ENCODE measurements at places on chromosomes 3 and 15.

GRCh38 chr3:189834462-189834861, 203.3 kb downstream of the TP63 start:
- no peak for DNase-seq

- DNase-seq, result peak; percentile 4
Measured at GRCh38 chr3:190401963-190402362, 14.0 kb downstream of the CLDN16 start.

GRCh38 chr3:105799286-105799685, 69.5 kb downstream of the CBLB start:
- no peak for DNase-seq

GRCh38 chr15:71304681-71305080, 189.4 kb downstream of the THSD4 start:
- no peak for DNase-seq

GRCh38 chr3:159609625-159610024, 379.0 kb upstream of the IL12A start:
- DNase-seq, result no peak

- DNase-seq, result no peak
Measured at GRCh38 chr3:29585368-29585767, 304.5 kb downstream of the RBMS3 start.

GRCh38 chr3:143352850-143353550, 233.4 kb downstream of the CHST2 start:
- peak; percentile 66 for DNase-seq

DNA sequence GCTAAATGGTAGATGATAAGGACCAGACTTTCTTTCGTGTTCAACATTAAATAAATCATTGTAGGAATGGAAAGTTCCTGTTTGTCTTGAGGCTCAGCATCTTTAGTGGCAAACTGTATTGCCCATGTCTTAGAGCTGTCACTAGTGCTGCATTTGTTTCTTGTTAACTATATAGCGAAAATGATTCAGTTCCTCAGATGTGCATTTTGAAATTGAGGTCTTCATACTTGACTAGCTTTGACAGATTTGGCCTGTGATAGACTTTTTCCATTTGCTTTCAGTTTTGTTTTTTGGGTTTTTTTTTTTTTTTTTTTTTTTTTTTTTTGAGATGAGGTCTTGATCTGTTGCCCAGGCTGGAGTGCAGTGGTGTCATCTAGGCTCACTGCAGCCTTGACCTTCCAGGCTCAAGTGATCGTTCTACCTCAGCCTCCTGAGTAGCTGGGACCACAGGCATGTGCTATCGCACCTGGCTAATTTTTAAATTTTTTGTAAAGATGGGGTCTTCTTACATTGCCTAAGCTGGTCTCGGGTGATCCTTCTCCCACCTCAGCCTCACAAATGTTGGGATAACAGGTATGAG, 9.5 kb upstream of the RPLP1 start:
- no peak for DNase-seq

DNA sequence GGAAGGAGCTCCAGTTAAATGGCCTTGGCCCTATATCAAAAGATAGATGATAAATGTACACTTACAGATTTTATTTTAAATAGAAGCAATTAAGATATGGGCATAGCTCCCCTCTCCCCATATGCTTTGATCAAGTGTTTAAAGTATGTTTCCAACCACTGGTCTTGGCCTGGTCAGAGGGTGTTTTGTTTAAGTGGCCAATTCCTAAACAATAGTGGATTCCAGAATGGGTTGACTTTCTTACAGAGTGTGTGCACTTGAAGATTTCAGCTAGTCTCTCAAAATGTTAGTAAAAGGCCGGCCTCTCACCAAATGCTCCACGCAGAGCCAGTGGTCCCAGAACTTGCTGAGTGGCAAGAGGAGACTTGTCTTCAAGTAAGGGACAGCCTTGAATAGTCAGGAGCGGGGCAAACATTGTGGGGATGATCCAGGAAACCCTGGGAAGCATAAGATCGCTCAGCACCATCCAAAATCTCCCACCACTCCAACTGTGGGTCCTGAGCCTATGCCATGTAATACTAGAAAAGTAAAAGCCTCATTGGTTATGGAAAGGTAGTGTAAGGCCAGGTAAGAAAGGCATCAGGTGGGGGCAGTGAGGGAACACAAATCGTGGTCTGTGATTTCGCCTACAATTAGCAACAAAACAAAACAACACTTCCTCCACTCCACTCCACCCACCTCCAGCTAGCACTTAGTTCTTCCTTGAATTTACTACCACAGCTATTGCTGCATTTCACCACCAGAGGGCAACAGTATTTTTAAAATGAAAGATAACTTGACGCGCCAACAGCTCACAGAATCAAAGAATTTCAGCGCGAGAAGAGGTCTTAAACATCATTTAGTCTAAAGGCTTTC, 4.8 kb downstream of the RARRES1 start:
- DNase-seq, result peak; percentile 94

- no peak for DNase-seq
Measured at GRCh38 chr15:41922353-41922752, 28.5 kb upstream of the SPTBN5 start.

DNA sequence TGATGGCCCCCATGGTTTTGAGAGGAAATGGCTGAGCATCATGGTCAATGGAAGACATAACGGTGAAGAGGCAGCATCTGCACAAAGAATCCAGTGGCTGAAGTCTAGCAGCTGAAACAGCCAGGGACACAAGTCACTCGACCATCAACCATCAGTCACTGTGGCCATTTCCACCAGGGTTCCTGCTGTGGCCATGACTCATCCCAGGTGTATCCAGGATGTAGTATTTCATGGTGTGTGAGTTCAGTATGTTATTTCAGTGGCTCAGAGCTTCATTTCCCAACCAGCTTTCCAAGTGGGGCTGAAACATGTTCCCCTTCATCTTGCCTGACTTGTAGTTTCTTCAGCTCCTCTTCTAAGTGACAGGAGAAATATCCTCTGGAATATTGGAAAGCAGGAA, 47.8 kb upstream of the WNT5A start:
- no peak for DNase-seq

DNA sequence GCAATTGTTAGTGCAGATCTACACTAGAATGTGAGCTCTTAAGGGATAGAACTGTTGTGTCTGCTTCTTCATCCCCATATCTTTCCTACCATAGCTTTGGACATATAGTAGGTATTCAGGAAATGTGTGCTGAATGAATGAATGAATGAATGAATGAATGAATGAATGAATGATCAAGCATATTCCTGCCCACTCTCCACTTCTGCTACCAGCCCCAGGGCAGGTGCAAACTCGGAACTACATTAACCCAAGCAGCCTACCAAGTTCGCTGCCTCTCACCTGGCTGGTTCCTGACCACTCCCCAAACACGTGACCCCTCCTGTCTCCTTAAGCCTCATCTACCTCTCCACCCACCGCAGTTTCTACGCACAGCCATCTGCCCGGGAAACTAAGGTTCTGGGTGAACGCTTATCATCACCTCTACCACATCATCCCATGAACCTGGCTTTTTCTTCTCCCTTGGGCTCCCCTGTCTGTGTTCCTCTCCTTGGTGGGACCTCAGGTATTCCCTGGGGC, 26.8 kb downstream of the PAQR5 start:
- DNase-seq, result no peak

DNA sequence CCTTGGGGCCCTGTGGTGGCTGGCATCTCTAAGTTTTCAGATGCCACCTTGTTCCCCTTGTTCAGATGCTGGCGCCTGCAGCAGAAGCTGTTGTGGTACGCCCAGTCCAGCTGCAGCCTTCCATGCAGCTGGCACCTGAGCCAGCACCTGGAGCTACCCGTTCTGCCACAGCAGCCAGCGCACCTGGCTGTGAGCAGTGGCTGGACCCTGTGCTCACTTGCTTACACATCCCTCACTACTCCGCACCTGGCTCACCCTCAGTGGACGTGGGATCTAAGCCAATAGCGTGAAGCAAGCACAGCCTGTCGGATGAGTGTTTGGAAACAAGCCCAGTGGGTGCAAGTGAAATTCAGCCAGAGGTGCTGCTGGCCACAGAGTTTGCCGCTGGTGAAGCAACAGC, 607.5 kb upstream of the BCHE start:
- DNase-seq, result no peak

- DNase-seq, result peak; percentile 96
Measured at GRCh38 chr3:47381317-47382157, 716 bp downstream of the PTPN23 start.

DNA sequence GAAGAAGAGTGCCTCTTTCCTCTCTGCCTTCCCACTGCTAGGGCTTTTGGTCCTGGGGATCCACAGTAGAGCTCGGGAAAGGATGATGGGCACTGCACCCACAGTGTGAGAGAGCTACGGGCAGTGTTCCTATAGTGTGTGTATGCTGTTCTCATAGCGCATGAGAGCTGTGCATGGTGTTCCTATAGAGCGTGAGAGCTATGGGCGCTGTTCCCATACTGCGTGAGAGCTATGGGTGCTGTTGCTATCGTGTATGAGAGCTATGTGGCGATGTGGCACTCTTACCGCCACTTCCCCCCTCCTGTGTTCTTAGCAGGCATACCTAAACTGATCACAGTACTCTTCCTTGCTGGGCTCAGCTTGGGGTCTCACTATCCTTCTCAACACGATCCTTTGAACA, 213.5 kb downstream of the EDEM1 start:
- DNase-seq, result no peak

DNA sequence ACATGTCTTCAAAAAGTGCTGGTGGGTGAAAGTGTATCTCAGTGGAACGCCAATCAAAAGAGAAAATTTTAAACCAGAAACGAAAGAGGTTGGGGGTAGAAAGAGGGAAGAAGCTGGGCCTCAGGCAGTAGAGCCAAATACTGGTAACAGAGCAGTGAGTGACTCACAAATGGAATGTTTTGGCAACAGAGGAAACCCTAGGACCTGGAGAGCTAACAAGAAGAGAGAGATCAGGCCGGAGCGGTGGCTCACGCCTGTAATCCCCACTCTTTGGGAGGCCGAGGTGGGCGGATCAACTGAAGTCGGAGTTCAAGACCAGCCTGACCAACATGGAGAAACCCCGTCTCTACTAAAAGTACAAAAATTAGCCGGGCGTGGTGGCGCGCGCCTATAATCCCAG, 450.8 kb upstream of the NAALADL2 start:
- DNase-seq, result no peak

DNA sequence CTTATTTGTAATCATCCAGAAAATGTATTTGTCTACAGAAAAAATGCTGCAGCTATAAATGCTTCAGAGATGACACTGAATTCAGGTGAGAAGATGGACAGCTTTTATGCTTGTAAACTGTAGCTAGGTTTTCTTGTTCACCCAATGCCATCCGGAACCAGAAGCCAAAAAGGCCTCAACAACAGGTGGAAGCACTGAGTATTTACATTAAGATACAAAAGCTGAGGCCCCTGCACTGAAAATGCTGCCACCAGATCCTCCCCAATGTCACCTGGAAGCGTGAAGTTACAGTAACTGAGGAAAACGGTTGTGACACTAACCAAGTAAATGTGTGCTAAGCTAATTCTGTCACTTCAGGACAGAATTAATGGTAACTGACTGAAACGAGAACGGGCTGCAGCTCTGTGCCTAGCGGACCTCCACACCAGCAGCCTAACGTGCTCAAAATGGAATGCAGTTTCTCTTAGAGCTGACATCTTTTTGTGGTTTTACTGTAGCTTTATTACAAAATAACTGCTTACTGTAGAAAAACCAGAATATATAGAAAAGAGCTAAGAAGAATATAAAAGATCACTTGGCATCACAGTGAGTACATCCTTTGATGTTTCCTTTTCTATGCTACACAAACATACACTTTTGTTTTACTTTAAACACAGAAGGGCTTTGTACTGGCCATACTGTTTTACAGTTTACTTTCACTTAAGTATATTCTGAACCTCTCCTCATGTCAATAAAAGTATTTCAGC, 7.6 kb downstream of the CHSY1 start:
- DNase-seq, result no peak

DNA sequence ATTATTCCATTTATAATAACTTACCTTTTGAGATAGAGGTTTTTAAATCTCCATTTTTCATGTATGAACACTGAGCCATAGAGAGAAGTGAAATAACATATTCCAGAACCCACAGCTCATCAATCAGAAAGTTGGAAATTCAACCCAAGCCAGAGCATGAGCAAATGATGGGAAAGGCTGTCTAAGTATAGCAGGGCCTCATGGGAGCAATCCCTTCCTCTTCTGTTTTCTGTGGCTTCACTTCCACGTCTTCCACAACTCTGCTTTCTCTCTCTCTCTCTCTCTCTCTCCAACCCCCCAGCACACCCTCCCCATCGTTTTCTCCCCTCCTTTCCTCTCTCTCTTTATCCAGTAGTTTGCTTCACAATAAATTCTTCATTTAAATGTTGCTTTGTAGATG, 14.8 kb upstream of the IL1RAP start:
- DNase-seq, result no peak

- no peak for DNase-seq
Measured at GRCh38 chr3:197573048-197573767, 17.4 kb upstream of the BDH1 start.

DNA sequence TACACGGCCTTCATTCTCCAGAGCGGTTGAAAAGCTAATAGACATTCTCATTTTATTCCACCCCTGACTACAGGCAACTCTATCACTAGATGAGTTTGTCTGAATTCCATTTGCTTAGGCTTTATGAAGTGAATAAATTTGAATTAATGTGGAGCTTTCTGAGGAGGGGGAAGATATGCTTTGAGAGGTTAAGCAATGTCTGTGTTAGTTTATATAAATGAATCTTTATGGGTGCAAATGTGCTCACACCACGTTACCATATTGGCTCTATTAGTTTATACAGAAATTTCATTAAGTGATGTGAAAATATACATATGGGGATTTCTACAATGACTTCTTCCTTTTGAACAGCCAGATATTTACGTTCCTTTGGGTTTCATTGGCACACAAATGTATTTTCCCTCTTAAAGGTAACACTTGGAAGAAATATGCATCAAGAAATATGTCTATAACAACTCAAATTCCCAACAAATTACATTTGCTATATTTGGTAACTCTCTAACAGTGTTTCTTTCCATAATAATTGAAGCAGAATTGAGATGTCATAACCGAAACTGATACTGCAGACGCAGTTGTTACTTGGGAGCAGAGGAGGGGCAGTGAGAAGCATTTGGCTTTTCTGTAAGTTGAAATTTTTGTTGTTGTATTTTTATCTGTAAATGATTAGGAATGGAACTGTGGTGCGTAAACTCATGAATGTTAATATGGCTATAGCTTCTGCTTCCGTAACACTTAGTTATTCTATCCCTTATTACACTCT, 359.4 kb downstream of the CACNA2D3 start:
- no peak for DNase-seq

GRCh38 chr3:8769088-8769822, at the start of gene OXTR:
TSS of gene OXTR (minus strand) at chr3:8769613. CDS start at chr3:8768187, 1,426 bp downstream.
- DNase-seq, result peak; percentile 64

DNA sequence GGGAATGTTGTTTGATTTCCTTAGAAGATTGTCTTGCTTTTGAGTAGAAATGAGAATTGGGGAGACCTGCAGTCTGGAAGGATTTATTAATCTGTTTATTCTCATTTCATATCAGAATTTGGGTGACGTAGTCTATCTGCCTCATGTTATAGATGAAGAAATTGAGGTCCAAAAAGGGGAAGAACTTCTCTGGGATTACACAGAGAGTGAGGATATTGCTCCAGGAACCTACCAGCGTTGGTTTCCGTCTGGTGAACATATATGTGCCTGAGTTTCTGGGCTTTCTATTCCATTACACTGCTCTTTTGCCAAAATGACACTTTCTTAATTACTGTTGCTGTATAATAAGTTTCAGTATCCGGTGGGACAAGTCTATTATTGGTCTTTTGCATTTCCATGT, 51.8 kb downstream of the CTDSPL start:
- DNase-seq, result peak; percentile 87
